ENCODE measurements at places on chromosomes 11 and 22. TPM values are rescaled to one million over a fixed set of nuclear protein-coding genes. Genes with fewer than 3 reads are reported as not detected.

Gene SCUBE2
- total RNA-seq, result 7.1 TPM

Gene CRYBA4
- total RNA-seq, result not detected

Gene OSM
- 1.1 TPM for total RNA-seq

Gene AMOTL1
- total RNA-seq, result 57.2 TPM

Gene GLB1L2
- 5.1 TPM for total RNA-seq

Gene PHLDB1
- total RNA-seq, result 71.8 TPM

Gene NCF4
- total RNA-seq, result 55.3 TPM

Data from lower lobe of right lung (tissue), 2 donors.